ENCODE measurements at places on chromosomes 13 and 19.
A peak's percentile ranks its signal among the peaks of the same experiment; 100 is the strongest.

GRCh38 chr13:42814868-42815267 lies 33.5 kb downstream of the FAM216B start:
- peak; percentile 19 for DNase-seq

GRCh38 chr13:26200811-26201210 lies 21.3 kb downstream of the RNF6 start:
- DNase-seq, result no peak

DNA sequence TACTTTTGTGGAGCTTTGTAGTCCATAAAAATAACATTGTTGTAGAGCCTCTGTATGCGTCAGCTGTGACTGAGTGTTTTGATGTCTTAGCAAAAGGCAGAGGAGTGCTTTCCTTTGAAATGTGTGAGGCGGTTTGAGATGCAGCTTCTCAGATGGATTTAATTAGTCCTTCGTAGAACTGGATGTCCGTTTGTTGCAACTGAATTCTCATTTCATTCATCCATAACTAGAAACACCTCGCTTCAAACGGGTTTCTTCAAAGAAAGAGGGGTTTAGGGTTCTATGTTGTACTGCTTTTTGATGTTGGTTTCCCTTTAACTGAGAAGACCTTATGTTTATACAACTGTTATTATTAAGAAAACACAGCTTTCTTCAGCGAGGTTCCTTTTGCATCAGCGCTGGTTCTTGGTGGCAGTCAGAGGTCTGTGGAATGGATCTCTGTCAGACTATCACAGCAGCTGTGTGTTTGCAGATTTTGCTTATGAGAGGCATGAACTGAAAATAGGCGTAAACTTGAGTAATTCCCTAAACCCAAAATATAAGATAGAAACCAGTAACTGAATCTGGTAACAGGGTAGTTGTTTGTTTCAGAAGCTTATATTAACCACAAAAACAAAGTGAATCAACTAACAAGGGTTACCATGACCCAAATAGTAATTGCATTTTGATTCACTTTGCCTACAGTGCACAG lies 194.4 kb downstream of the GGACT start:
- no peak for DNase-seq

DNA sequence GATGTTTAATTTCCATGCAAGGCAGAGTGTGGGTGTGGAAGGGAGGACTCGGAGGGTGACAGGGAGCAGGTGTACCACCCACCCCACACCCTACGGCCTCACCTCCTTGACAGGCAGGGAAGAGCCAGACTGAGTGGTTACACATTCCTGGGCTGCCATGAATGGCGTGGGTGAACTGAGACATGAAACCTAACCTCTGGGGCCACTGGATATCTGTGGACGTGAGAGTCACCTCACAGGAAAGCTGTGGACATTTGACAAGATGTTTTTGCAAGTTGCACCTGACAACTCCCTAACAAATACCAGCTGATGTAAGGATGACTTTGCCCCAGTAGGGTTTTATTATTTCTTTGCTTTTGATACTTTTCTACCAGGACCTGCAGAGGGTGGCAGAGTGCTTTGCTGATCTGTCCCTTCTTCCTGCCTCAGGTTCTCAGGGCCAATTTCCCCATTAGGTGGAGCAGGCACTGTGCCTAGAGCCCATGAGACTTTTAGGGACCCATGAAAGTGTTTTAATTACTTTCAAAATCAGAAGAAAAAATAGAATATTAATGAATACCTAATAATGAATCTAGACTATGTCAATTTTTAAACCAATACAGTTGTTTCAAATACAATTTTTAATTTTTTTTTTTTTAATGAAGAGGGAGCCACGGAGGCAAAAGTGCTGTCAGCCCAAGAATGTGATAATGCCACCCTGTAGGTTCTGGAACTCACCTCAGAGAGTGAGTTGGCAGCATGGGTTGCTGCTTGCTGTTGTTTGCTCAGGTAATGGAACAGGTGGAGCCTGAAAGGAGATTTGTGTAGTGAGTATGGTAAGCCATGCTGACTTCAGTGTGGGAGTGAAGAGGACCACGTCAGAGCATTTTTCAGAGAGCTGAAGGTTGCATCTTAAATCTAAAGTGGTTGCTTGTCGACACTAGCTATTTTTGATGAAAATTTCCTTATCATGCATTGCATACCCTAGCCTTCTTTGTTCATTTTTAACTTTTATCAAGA lies 58.0 kb upstream of the CYSLTR2 start:
- DNase-seq, result peak; percentile 50

- no peak for DNase-seq
Measured at GRCh38 chr13:45295536-45295935, 45.4 kb downstream of the TPT1 start.

DNA sequence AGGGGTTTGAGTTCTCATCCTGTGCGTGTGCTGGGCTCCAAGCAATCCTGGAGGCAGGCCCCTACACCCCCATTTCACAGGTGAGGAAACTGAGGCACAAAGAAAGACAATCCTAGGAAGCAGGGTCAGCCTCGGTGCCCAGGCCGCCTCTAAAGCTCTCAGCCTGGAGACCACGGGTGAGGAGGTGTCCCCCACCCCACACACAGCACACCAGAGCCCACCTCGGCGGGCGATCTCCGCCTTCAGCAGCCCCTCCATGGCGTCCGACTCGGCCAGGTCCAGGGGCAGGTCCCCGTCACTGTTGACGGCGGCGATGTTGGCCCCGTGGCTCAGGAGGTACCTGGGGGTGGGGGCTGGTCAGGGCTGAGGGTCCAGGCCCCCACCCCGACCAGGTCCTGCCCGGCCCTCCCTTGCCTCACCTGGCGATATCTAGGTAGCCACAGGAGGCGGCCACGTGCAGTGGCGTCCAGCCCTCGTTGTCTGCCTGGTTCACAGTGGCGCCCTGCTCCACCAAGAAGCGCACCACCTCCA lies 5.1 kb downstream of the PPP1R12C start:
- no peak for DNase-seq

GRCh38 chr19:40081411-40081810 lies 9.3 kb downstream of the ZNF780A start:
- DNase-seq, result no peak

GRCh38 chr13:76214001-76214400 lies 577.9 kb downstream of the LMO7 start:
- no peak for DNase-seq

GRCh38 chr19:46818812-46819211 lies 30.4 kb upstream of the SLC1A5 start:
- no peak for DNase-seq

DNA sequence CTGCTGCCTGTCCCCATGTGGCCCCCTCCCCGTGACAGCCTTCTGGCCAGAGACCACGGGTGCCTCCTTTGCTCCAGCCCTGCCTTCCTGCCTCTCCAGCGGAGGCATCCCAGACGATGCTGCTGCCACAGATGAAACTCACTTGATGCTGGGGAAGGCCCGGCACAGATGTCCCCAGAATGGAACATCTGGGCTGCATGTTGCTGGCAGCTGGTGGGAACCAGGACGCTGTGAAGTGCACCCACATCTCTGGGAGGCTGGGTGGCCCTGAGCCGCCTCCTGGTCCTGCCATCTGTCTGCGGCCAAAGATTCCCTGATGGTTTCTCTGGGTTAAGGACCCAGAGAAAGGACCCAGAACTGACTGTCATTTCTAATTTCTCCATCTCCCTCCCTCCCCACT lies 51.9 kb upstream of the PTPRS start:
- no peak for DNase-seq

DNA sequence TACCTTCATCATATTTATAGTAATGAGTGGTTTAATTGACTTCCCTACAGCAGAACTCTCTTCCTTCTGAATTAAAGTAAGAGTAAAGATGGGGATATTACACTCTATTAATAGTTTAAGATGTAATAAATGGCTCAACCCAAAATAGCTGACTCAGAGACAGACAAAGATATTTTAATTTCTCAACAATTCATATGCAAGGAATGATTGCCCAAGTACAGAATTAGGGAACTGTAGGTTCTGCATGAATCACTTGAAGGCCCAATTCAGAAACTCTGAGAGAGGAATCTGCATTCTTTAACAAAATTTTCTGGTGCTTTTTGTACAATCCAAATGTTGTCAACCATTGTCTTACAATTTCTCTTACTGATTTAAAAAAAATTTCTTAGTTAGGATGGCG lies 42.9 kb upstream of the PCDH9 start:
- DNase-seq, result no peak

GRCh38 chr13:30371649-30372265 lies 50.5 kb upstream of the UBE2L5 start:
- peak; percentile 74 for DNase-seq

DNA sequence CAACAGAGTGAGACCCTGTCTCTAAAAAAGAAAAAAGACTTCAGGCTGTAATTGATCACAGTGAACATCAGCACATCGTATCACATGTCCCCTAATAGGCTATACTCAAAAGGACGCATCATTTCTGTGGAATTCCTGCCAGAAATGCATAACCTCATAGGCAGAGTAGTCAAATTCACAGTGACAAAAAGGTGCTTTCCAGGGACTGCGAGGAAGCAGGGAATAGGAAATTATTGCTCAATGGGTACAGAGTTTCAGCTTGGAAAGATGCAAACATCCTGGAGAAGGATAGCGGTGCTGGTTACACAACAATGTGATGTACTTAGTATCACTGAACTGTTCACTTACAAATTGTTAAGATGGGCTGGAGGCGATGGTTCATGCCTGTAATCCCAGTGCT lies 41.1 kb upstream of the MRI1 start:
- no peak for DNase-seq
